ENCODE measurements at places on chromosomes 2 and 18.

- no peak for DNase-seq
Measured at GRCh38 chr2:45874344-45874743, 222.9 kb downstream of the PRKCE start.

DNA sequence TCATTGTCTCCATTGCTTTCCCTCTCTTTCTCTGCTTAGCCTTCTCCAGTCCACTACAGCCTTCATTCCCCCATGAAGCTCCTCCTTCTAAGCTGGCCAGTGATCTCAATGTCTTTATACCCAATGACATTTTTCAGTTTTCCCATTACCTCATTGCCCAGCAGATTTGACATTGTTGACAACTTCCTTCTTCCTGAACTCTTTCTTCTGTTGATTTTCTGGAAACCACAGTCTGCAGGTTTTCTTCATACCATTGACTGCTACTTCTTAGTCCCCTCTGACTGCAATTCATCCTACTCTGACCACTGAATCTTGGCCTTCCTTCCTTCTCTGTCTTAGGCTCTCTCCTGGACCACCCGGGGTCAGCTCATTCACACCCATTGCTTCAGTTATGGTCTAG lies 22.9 kb upstream of the SPP2 start:
- no peak for DNase-seq

- DNase-seq, result no peak
Measured at GRCh38 chr2:187528042-187528441, 26.2 kb downstream of the TFPI start.

DNA sequence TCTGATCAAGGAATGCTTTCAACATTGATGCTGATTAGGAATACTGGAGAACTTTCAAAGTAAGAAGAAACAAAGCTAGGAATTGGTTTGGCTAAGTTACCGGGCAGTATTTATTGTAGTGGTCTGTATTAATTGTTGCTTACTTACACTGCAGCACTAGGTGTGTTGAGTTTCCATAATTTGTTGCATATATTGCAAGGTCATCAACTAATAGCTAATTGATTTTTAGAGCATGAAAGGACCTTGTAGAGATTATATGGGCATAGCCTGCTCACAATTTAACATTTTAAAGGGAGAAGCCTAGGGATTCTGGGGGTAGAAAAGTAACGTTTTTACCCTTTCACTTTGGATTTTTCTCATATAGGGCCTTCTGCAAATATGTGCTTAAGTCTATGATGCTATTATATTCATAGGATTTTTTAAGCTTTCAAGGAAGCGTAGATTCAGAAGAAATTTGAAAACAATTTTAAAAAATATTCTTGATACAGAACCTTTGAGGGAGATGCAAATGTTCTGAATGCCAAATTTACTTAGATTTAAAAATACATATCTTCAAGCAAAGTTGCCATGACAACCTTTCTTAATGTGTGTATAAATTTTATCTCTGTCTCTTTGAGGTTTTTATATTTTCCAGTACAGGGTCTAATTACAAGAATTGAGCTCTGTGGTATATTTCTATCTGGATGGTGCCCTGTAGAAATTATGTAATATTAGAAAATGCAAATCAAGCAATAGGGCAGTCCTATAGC lies 17.3 kb upstream of the ABI2 start:
- DNase-seq, result no peak

DNA sequence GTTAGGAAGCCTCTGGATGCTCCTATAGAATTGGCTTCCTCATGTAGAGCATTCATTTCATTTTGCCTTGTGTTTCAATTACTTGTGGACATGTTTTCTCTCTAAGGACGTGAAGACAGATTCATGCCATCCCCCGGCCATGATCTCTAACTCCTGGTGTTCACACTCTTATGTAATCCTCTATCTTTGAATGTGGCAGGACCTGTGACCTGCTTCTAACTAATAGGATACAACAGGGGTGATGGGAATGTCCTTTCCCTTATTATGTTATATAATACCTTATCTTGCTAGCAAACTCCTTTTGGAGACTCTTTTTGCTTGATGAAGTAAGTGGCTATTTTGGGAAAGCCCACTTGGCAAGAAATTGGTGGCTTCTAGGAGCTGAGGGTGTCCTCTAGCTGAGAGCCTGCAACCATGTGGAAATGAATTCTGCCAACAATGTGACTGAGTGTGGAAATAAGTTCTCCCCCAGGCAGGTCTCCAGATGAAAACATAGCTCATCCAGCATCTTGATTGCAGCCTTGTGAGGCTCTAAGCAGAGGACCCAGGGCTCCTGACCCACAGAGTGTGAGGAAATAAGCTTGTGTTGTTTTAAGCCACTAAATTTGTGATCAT lies 13.8 kb downstream of the DPYSL5 start:
- no peak for DNase-seq

All from stimulated activated CD4-positive, alpha-beta T cell treated with anti-CD3 and anti-CD28 coated beads, TNF-alpha, amount 100 ng/mL, for 24 hours (primary cell).